Sciatic nerve (tissue), 2 donors: ENCODE measurements at places on chromosomes 12 and 14. TPM values are rescaled to one million over a fixed set of nuclear protein-coding genes. Genes with fewer than 3 reads are reported as not detected.

The PIANP gene
- 2.5 TPM for total RNA-seq

The ACVRL1 gene
- 57.6 TPM for total RNA-seq

The C14orf132 gene
- 18.7 TPM for total RNA-seq

The CCDC60 gene
- total RNA-seq: not detected

The POTEM gene
- total RNA-seq: not detected

The POLE2 gene
- 2.0 TPM for total RNA-seq

The SIRT4 gene
- total RNA-seq: 0.76 TPM

The TBK1 gene
- total RNA-seq: 29.9 TPM

The GPR132 gene
- 3.2 TPM for total RNA-seq

The PSMB5 gene
- total RNA-seq: 70.1 TPM
